ENCODE measurements at places on chromosomes 4 and X.
A peak's percentile ranks its signal among the peaks of the same experiment; 100 is the strongest.

DNA sequence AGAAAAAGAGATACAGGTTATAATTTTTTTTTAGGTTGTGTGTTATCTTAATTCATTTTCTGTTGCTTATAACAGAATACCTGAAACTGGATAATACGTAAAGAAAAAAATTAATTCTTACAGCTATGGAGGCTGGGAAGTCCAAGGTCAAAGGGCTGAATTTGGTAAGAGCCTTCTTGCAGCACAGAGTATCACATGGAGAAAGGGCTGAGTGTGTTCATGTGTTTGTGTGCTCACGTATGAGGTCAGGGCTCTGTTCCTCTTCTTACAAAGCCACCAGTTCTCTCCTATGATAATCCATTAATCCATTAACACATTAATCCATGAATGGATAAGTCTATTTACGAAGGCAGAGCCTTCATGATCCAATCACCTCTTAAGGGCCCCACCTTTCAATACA is 8.6 kb upstream of the RAB28 start:
- no peak for DNase-seq

- DNase-seq: no peak
Measured at GRCh38 chr4:185987961-185988627, 80.9 kb upstream of the TLR3 start.

DNA sequence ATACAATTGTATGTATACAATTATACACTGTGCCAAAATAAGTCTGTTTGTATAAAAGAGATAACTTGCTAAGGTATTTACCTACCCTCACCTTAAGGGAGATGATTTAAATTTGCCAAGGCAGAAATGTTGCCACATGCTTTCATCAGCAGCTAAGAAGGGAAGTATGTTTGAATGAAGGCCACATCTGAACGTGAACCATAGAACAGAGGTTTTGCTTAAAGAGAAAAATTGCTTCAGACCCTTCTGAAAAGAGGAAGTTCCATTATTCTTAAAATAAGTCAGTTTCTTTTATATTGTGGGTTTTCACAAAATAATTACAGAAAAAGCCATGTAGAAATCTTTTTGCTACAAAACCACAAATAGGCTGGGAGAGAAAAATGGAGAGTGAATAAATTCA is 621.5 kb upstream of the HTR2C start:
- DNase-seq: peak; percentile 73

GRCh38 chrX:39516427-39516841 is 581.3 kb downstream of the BCOR start:
- no peak for DNase-seq

GRCh38 chrX:11670316-11670715 is 4.6 kb upstream of the ARHGAP6 start:
- no peak for DNase-seq

DNA sequence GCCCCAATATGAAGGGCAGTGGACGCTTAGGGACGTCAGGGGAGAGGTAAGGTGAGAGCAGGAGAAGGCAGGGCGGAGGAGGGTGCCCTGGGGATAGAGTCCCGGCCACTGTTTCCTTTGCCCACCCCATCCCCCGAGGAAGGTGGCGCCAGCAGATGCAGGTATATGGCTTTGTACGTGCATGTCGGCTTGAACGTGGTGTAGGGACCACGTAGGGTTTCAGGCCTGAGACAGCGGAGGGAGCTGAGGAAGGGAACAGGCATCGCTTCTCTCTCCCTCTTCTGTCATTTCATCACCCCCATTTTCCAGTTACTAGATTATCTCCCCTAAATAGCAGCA is 97.9 kb downstream of the PHKA2 start:
- no peak for DNase-seq

DNA sequence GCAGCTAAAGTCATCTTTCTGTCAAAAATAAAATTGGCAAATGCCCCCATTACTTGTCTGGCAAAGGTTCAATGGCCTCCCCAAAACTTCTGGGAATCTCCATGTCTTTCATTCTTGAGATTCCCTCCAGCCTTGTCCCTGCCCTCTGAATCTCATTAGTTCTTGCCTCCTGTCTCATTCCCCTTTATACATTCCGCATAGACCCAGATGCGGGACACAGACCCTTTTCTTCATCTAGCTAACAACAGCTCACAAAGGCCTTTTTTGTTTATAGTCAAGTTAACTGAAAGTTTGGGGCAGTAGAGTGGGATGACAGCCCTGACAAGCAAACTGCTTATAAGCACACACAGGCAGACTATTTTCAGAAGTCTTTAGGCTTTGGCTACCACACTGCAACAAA is 306.1 kb upstream of the FAM241A start:
- DNase-seq: no peak

GRCh38 chr4:133623847-133624246 is 474.8 kb downstream of the PCDH10 start:
- peak; percentile 2 for DNase-seq

- no peak for DNase-seq
Measured at GRCh38 chr4:2485956-2486355, 17.1 kb downstream of the RNF4 start.

GRCh38 chr4:98204236-98204553 is 57.0 kb upstream of the RAP1GDS1 start:
- DNase-seq: peak; percentile 11

GRCh38 chr4:102620697-102621497 is 119.7 kb downstream of the NFKB1 start:
- DNase-seq: peak; percentile 79
